ENCODE measurements at places on chromosomes 4 and X.
A peak's percentile ranks its signal among the peaks of the same experiment; 100 is the strongest.

DNA sequence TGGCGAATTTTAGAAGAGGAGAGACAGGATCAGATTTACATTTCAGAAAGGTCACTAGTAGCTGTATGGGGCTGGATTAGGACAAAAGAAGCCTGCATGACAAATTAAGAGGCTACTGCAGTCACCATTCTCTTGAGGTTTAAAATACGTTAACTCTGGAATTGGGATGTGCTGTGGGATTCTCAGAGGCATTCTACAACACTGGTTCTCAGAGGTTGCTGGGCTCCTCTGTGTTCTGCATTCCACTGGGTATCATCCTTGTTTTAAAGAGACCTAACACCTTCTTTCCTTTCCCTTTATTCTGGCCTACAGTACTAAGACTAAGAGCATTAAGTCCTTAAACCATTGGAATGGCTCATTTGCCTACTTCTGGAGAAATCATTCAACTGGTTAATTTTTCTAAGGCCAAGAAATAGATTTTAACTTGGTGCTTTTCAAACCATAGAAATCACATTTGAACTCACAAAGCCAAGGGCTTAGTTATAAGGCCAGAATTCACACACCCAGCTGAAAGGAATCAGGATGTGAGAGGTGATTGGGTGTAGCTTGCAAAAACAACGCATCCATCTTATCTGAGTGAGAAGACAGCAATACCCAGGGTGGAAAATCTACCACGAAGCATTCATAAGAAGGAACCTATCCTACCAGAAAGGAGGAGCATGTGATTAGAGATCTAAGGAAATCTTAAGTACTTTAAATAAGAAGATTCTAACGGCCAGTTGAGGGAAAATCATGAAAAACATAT, 116.6 kb downstream of the SHISA3 start:
- no peak for DNase-seq

DNA sequence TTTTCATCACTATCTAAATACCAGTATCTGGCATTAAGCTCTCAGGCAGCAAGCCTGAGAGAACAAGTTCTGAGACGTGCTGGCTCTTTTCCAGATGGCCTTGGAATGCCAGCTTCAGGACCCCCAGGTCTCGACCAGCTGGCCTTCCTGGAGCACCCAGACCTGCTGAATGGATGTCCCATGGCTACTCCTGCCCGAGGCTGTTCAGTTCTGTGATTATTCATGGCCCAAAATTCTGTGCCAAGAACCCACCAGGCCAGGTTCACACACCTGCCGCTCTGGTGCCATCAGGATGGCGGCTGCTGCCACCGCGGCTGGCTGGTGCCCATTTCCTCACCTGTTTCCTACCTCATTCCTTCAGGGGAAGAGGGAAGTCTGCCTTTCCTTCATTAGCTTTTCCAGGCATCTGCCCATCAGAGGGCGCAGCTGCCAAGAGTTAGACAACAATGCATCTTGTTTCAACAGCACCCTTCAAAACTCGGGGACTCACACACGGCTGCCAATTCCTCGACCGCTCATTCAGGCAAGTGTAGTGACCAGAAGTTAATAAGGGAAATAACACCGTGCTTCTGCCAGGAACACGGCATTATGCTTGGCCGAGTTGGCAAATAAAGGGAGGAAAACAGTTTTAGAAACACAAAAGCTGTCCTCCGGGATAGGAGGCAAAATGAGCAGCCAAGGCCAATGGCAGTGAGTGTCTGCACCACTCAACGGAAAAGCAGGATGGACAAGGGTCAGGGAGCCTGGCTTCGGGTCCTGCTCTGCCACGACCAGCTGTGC, 173.8 kb downstream of the NSUN7 start:
- no peak for DNase-seq

DNA sequence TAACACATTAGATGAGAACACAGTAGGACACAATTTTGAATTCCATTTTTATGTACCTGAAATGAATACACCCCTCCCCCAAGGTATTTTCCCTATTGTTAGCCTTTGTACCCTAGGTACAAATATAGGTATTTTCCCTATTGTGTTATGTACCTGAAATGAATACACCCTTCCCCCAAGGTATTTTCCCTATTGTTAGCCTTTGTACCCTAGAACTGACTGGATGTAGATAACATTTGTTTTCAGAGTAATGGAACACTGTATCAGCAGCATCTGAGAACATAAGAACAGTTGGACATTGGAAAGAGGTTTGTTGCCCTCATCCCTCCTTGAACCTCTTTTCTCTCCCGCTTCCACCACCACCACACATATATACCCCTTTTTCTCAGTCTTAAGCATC, 37.6 kb downstream of the YIPF6 start:
- no peak for DNase-seq

- DNase-seq: no peak
These were observed 90.5 kb upstream of the ZNF827 start for GRCh38 chr4:146029147-146029546.

DNA sequence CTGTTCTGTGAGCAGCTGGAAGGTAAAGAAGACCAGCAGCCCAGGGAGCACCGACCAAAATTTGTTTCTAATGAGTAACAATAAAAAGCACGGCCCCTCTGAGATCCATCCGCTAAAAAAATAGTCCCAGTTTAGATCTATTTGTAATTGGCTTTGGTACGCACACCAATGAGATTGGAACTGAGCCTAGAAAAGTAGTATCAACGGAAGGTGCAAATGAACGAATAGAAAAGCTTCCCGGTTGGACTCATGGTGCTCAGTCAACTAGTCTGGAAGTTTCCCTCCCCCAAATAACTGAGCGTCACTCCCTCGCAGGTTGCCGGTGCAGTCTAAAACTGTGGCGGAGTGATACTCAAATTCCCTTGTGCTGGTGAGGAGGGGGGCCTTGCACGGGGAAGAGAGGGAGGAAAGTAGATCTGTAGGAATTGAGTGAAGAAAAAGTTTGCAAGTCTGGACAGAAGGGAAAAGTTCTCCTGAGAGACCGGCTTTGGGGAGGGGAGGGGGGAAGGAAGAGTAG, at the start of gene COL4A5:
Gene COL4A5, plus strand, starts transcription at position 413 of the 517 bp plus-strand sequence. CDS start 288 bp downstream, outside the sequence.
- no peak for DNase-seq

DNA sequence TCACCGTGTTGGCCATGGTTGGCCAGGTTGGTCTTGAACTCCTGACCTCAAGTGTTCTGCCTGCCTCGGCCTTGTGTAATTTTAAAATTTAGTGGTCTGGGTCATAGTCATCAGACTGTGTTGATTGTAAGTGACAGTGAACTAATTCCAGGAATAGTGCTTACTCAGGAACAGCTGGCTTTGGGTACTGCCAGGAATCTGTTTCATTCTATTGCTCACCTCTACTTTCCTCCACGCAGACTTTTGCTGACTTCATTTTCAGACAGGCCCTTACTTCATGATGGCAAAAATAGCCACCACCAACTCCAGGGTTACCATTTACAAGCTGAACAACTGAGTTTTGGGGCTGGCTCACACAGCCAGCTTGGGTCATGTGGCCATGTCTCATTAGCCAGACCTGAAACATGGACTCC, 54.6 kb downstream of the FNIP2 start:
- DNase-seq: no peak

- no peak for DNase-seq
These were observed 200.0 kb upstream of the GK2 start for GRCh38 chr4:79607979-79608378.

DNA sequence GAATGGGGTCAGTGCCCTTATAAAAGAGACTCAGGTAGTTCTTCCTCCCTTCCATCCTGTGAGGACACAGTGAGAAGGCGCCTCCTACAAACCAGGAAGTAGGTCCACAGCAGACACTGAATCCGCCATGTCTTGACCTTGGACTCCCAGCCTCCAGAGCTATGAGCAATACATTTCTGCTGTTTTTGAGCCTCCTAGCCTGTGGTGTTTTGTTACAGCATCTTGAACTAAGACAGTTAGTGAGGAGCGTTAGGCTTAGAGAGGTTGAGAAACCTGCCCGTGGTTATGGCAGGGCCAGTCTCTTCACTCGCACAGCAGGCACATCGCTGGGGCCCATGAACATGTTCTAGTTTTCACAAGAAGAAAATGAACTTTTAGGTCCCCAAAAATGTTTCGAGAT, 19.7 kb downstream of the SHROOM2 start:
- DNase-seq: no peak

GRCh38 chr4:187849556-187850225, 145.9 kb upstream of the ZFP42 start:
- DNase-seq: no peak

DNA sequence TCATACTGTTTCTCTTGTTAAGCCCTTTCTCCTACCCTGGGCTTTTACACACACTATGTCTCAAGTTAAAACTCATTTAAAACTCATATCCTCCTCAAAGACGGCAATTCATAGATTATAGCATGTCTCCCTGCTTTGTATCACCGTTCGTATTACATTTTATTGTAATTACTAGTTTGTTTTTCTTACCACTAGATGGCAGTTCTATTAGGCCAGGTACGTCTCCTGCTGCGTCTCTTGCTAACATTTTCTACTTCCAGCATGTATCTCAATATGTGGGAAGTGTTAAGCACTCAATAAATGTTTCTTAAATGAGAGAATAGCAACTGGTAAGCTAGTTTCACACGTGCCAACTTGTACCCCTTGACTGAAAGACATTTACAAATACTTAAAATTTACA, 450.3 kb upstream of the PCDH7 start:
- DNase-seq: no peak

- DNase-seq: no peak
These were observed 262.5 kb downstream of the GRID2 start for GRCh38 chr4:92566269-92566668.

DNA sequence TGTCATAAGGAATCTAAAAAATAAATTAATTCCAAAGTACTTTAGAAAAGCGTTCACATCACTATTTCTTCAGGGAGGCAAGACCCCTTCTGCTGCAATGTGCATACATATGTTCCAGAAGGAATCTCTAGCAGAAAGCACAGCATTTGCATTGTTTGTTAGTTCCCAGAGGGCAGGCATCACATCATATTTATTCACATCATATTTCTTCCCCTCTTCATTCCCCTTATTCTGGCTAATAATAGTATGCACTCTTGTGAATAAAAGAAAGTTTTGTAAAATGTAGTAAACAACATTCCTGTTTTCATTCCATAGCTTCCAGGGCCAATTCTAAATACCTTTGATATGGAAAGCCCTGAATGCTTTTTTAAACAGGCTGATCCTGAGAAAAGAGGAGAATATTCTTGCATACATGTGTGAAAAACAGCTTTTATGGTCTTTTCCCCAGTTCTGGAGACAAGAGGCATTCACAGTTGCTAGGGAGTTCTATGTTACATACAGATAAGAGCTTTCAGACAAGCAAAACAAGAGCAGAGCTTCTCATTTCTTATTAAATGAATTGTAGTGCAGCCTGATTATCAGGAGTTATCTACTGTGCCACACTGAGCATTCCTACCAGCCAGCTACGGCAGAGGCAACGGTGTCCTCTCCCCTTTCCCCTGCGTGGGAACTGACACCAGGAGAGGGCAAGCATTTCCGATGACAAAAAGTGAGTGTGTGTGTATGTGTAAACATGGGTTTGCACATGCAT, 15.2 kb downstream of the GATB start:
- no peak for DNase-seq

GRCh38 chrX:119871245-119871598, 311 bp downstream of the RNF113A start:
- no peak for DNase-seq

DNA sequence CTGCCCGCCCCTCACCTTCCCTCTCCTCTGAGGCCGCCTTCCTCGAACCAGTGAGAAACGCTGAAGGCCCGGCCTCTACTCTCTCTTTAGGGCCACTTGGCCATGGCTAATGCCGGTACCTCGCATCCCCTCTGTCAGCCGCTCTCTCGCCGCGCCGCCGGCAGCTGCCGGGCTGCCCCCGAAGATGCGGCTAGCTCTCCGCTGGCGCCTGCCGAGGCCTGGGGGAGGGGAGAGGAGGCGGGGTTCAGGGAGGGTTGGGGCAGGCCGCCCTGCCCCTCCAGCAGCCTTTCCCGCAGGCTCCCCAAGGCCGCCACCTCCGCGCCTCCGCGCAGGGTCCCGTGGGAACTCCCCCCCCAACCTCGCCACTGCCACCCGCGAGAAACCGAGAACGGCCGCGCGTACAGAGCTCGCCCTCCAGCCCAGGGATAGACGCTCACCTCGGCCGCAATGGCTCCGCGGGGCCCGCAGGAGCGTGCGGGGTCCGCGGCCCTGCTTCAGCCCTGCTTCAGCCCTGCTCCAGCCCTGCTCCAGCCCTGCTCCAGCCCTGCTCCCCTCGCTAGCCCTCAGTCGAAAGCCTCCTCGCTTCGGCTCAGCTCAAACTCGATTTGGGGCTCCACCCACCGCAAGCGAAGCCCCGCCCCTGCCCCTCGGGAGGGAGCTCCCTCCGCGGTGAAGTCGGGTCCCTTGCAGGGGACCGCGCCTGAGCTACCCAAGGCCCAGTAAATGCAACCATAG, at the start of gene HUWE1:
Gene HUWE1, minus strand, starts transcription at position 569 of the 735 bp plus-strand sequence. CDS start 32,612 bp downstream, outside the sequence.
- peak; percentile 65 for DNase-seq

All from activated naive CD8-positive, alpha-beta T cell treated with anti-CD3 and anti-CD28 coated beads, Interleukin-2, amount 50 U/mL, for 16 hours (primary cell).